ENCODE measurements at places on chromosomes 11 and 22.

GRCh38 chr11:128323381-128323780, 264.0 kb downstream of the ETS1 start:
- DNase-seq, result no peak

DNA sequence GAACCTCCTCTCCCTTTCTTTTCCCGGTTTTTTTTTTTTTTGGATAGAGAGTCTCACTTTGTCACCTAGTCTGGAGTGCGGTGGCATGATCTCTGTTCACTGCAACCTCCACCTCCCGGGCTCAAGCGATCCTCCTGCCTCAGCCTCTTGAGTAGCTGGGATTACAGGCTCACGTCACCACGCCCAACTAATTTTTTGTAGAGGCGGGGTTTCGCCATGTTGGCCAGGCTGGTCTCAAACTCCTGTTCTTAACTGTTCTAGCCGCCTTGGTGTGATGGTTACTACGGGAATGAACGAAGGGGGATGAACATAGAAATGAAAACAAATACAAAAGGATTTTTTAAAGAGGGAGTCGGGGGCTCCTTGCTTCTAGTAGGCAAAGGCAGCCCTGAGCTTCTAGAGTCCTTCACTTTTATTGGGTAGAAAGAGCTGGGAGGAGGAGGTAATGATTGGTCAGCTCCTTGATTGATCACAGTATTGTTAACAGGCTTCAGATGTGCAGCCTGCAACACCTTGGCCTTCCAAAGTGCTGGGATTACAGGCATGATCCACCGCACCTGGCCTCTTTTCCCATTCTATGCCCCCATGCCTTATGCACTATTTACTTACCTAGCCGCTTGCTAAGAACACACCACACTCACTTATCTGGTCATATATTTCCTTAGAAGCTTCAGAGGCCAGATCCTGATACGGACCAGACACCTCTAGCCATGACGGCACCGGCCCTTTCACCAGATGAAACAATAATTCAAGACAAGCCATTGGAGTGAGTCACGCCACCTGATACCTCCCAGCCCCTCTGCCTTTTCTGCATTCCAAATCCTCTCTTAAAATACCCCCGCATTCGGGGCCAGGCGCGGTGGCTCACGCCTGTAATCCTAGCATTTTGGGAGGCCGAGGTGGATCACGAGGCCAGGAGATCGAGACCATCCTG, 20.7 kb downstream of the SUSD2 start:
- DNase-seq, result no peak

DNA sequence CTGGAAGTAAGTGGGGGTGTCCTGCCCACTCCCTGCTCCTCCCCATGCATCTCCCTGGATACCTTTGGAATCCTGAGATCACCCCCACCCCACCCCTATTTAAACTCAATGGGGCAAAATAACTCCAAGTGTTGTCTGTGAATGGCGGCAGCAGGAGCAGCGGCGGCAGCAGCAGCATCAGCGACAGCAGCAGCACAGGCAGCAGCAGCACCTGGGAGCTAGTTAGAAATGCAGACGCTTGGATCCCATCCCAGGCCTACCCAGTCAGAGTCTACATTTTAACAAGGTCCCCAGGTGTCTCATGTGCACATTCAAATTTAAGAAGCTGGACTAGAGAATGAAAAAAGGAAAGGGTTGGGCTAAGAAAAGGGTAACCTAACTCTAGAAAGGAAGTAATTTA, 82.6 kb downstream of the SEZ6L start:
- DNase-seq, result no peak

DNA sequence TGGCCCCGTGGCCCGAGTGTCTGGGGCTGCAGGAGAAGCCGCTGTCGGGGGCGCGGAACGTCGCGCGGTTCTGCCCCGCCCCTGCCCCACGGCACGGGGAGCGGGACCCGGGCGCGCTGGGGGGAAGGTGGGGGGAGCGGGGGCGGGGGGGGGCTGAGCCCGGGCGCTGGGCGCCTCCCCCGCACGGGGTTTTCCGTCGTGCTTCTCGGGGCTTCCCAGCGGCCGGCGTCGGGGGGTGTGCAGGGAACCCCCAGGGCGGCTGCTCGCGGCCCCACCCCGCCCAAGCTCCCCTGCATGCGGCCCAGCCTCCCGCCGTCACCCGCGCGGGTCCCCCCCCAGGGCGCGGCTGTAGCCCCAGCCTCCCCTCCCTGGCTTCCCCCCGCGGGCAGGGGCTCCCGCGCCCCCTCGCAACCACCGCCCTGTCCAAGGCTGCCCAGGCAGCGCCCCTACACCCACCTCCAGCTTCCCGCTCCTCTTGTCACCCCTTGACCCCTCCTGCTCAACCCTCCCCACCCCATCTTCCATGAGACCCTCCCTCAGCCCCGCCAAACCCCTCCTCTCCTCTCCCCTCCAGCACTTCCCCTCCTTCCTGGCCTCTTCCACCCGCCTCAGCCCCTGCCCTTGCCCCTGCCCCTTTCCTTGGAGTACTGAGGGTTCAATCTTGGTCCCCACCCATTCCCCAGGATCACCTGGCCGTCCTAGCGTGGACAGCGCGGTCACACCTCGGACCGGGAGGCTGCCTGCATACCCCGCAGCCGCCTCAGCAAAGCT, 1.7 kb downstream of the IL17REL start:
- DNase-seq, result no peak

- no peak for DNase-seq
Measured at GRCh38 chr11:121374286-121374985, 77.7 kb upstream of the SORL1 start.

GRCh38 chr11:76167590-76167989, 38.7 kb downstream of the WNT11 start:
- DNase-seq, result no peak

GRCh38 chr11:115996125-115996807, 492.1 kb upstream of the CADM1 start:
- DNase-seq, result no peak

DNA sequence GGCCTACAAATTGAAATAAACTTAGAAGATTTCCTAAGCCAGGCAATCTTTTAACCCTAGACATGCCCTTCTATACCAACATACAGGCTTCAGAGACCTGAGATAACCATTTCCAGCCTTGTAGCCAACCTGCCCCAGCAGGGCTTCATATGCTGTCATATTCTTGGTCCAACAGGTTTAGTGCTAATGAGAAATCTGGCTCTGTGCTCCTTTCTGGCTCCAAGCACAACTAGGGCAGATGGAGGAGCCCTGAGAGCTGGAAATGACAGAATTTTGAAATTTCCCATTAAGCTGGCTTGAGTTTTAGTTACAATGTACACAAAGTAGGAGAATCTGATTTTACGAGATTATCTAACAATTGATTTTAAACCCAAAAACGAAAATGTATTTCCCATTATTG, 323.0 kb upstream of the CCDC90B start:
- DNase-seq, result no peak

DNA sequence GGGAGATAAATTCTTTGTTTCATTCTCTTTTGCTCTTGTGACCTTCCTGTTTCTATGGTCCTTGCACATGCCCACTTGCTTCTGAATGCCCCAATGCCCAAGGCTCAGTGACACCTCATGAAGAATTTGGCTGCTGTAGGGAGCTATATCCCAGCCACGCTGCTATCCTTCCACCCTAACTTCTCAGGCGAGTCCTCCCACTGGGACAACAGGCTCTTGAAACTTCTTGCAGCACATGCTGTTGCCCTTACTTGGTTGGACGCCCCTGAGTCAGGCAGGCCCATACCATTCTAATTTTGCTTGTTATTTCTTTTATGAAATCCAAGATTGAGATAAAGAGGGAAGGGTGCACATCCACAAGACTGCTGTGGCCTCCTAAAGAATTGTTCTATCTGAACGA, 57.6 kb upstream of the BLID start:
- no peak for DNase-seq

DNA sequence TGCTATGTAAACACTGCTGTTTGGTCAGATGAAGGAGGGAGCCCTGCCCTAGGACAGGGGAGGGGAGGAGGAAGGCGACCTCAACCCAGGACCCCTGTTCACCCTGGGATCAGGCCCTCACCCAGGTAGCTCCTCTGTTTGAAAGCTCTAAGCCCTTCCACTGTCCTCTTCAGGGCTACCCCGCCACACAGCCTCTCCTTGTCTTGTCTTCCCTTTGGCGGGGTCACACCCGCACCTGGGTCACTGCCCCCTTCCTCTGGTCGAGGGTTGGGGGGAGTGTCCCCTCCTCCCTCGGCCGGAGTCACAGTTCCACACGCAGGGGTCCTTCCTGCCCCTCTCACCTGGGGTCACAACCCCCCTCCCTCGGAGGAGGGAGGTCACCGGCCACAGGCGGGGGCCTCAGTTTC, 463 bp upstream of the PTPMT1 start:
- DNase-seq, result no peak

- DNase-seq, result no peak
Measured at GRCh38 chr11:18768472-18768901, 23.1 kb downstream of the PTPN5 start.

- no peak for DNase-seq
Measured at GRCh38 chr11:63915961-63916836, 765 bp downstream of the RCOR2 start.

GRCh38 chr22:24843048-24843447, 37.0 kb downstream of the SGSM1 start:
- DNase-seq, result no peak
